Placental pericyte (primary cell): ENCODE measurements at places on chromosomes 7 and 10. TPM values are rescaled to one million over a fixed set of nuclear protein-coding genes. Genes with fewer than 3 reads are reported as not detected.

The MUC12 gene
- 0.43 TPM in 1 of 2 replicates, not detected in the other for total RNA-seq

The GIMAP6 gene
- 0.14 TPM in 1 of 2 replicates, not detected in the other for total RNA-seq

The LRIT1 gene
- not detected in 2 replicates for total RNA-seq

The IL2RA gene
- total RNA-seq, result not detected in 2 replicates

The FOXI2 gene
- total RNA-seq, result not detected in 2 replicates

The NODAL gene
- total RNA-seq, result not detected in 2 replicates

The SPDYE1 gene
- not detected in 2 replicates for total RNA-seq

The GDF2 gene
- total RNA-seq, result 0.14 TPM in 1 of 2 replicates, not detected in the other

The RASA4B gene
- 0.44 and 1.4 TPM in 2 replicates for total RNA-seq

The CFAP58 gene
- 0.29 and 0.44 TPM in 2 replicates for total RNA-seq

The IRF5 gene
- 0.44 TPM in 1 of 2 replicates, not detected in the other for total RNA-seq

The CNPY1 gene
- not detected in 2 replicates for total RNA-seq

The FXYD4 gene
- not detected in 2 replicates for total RNA-seq

The NANOS1 gene
- total RNA-seq, result 0.66 and 8.4 TPM in 2 replicates

The FFAR4 gene
- total RNA-seq, result not detected in 2 replicates

The VSTM4 gene
- under 0.01 and 1.3 TPM in 2 replicates for total RNA-seq

The IGF2BP3 gene
- 88.4 and 180 TPM in 2 replicates for total RNA-seq

The PDK4 gene
- total RNA-seq, result under 0.01 TPM in 1 of 2 replicates, not detected in the other

The PLXNA4 gene
- under 0.01 and 1.9 TPM in 2 replicates for total RNA-seq

The CDK6 gene
- 18.2 and 90.2 TPM in 2 replicates for total RNA-seq

The MMP21 gene
- total RNA-seq, result not detected in 2 replicates

The GSAP gene
- 12.9 and 14.9 TPM in 2 replicates for total RNA-seq

The TMEM229A gene
- total RNA-seq, result not detected in 2 replicates

The HEPACAM2 gene
- not detected in 2 replicates for total RNA-seq

The SLC13A1 gene
- total RNA-seq, result not detected in 2 replicates

The PTF1A gene
- not detected in 2 replicates for total RNA-seq

The ASB10 gene
- total RNA-seq, result not detected in 2 replicates

The INTS15 gene
- 18.6 and 19.5 TPM in 2 replicates for total RNA-seq

The DENND11 gene
- 3.4 and 4.2 TPM in 2 replicates for total RNA-seq

The KNDC1 gene
- total RNA-seq, result under 0.01 and 0.66 TPM in 2 replicates

The GBX1 gene
- not detected in 2 replicates for total RNA-seq

The OR9A2 gene
- not detected in 2 replicates for total RNA-seq

The PRR15 gene
- 0.43 and 0.44 TPM in 2 replicates for total RNA-seq

The AKR1C3 gene
- total RNA-seq, result 0.86 and 4.4 TPM in 2 replicates

The PLA2G12B gene
- not detected in 2 replicates for total RNA-seq

The CUZD1 gene
- total RNA-seq, result 0.22 and 0.57 TPM in 2 replicates

The HERC4 gene
- total RNA-seq, result 43.8 and 139 TPM in 2 replicates

The GIMAP2 gene
- total RNA-seq, result 0.66 and 0.72 TPM in 2 replicates

The MICALL2 gene
- total RNA-seq, result 10.7 and 33.6 TPM in 2 replicates

The XRCC2 gene
- 0.22 and 7.4 TPM in 2 replicates for total RNA-seq

The IQUB gene
- total RNA-seq, result 0.57 and 0.66 TPM in 2 replicates

The THSD7A gene
- 0.44 and 1.0 TPM in 2 replicates for total RNA-seq

The MSMB gene
- total RNA-seq, result not detected in 2 replicates

The HOXA11 gene
- 17.8 and 24.3 TPM in 2 replicates for total RNA-seq

The SPDYE5 gene
- not detected in 2 replicates for total RNA-seq

The ELOVL3 gene
- total RNA-seq, result 0.66 and 0.72 TPM in 2 replicates

The ELN gene
- total RNA-seq, result 0.86 TPM in 1 of 2 replicates, not detected in the other

The NYAP1 gene
- 0.72 and 1.8 TPM in 2 replicates for total RNA-seq

The HOXA2 gene
- total RNA-seq, result under 0.01 and 0.43 TPM in 2 replicates
